Left ventricle myocardium inferior (tissue), 1 donor: ENCODE measurements at places on chromosomes 11 and 22. TPM values are rescaled to one million over a fixed set of nuclear protein-coding genes. Genes with fewer than 3 reads are reported as not detected.

The LRRC56 gene
- 0.25 TPM for total RNA-seq

The ADORA2A gene
- 3.6 TPM for total RNA-seq

The TPP1 gene
- total RNA-seq, result 84.2 TPM

The RAC2 gene
- total RNA-seq, result 1.8 TPM

- no peak overlapping the region for H3K27ac ChIP-seq
- peaks cover 38% of the 10 kb centered on the region for H3K36me3 ChIP-seq
- H3K27me3 ChIP-seq, result no peaks in the 10 kb centered on the region
- peaks cover 25% of the 10 kb centered on the region for H3K4me1 ChIP-seq
- no peak overlapping the region for H3K4me3 ChIP-seq
- DNase-seq, result no peak
Measured at GRCh38 chr11:73012121-73012863, 129.8 kb downstream of the FCHSD2 start.

DNA sequence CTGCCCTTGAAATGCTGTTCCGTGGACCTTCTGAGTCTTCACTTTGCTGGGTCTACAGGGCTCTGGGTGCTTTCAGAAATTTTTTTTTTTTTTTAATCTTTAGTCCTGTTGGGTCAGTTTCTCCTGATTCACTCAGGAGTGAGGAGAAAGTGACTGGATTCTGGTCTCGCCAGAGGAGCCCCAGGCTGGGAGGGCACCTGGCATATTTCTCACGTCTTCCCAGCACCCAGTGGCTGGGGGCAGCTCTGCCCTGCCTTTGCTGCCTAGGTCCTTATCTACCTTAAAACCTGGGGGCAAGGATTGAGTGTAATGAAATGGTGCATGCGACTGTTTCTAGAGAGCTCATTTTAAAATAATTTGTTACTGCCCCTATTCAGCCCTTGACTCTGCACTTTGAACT, 23.3 kb downstream of the SAMM50 start:
- DNase-seq, result no peak
- H3K27ac ChIP-seq, result no peak overlapping the region
- no peaks in the 10 kb centered on the region for H3K4me1 ChIP-seq
- no peaks in the 10 kb centered on the region for H3K27me3 ChIP-seq
- peaks cover 99% of the 10 kb centered on the region for H3K36me3 ChIP-seq

DNA sequence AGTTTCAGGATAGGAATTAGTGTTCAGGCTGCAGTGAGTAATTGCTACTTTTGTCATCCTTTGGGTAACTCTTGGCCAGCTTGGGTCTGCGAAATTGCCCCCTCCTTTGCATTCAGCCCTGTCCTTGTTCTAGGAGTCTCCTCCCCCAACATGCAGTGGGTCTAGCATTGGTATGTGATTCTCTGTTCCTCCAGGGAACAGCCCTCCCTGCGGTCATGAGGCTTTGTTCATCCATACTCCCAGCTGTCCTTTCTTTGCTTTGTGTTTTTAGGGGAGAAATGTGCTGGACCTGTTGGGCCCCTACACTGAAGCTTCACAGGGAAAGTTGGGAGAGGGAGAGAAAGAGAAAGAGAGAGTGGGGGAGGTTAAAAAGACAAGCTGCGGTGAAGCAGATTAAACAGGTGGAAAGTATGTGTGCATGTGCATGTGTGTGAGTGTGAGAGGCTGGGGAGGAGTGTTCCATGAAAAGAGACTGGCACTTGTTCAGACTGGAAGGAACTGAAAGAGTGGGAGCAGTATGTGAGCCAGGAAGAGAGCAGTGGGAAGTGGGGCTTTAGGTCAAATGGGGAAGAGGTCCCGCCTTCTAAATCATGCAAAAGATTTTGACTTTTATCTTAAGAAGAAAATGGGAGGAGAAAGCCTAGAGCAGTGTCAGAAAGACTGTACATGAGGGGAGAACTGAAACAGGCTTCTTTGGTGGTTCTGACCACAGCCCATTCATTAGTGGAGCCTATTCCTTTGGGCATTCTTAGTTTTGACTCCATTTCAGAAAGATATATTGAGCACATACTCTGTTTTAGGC, 17.9 kb upstream of the SESN3 start:
- no peaks in the 10 kb centered on the region for H3K27me3 ChIP-seq
- H3K4me3 ChIP-seq, result no peak overlapping the region
- H3K27ac ChIP-seq, result no peak overlapping the region
- H3K4me1 ChIP-seq, result peaks cover 3% of the 10 kb centered on the region
- no peaks in the 10 kb centered on the region for H3K36me3 ChIP-seq
